ENCODE measurements at places on chromosomes 1 and 21.

GRCh38 chr1:103156966-103157365, 48.6 kb upstream of the COL11A1 start:
- no peak for DNase-seq

GRCh38 chr21:25334046-25334730, 273.1 kb downstream of the MRPL39 start:
- no peak for DNase-seq

DNA sequence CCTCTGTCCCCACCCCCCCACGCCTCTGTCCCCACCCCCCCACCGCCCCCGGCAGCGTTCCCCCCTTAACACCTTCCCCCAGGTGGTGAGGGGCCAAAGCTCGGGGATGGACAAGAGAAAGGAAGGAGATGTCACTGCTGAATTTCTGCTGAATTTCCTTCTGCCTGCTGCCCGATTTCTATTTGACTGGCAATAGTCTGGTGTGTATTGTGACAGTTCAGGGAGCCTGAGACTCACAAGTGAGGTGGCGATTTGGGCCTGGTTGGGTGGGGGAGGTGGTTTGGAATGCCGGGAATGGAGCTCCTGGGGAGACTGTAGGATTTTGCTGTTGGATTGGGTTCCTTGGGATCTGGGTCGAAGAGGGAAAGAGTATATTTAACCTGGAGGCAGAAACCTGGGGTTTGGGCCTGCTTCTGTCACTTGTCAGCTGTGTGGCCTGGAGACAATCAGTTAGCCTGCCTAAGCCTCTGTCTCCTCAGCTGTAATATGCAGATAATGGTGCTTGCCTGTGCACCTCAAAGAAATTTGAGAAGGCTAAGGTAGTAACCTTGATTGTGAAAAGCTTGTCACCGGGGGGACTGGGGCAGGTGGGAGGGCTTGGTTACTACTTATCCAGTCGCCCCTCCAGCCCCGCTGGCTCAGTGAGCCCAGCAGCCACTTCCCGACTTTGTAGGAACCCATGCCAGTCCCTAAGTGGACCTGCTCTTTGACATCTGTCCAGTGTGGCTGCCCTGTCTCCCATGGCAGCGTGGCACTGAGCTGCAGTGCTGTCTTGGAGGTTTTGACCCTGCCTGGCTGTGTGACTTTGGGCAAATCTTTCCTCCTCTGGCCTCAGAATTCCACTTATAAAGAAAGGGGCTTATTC, 7.7 kb upstream of the LMNA start:
- DNase-seq, result no peak

GRCh38 chr1:82755191-82755590, 954.5 kb downstream of the ADGRL2 start:
- no peak for DNase-seq

- no peak for DNase-seq
Measured at GRCh38 chr1:29497395-29498125, 261.2 kb downstream of the PTPRU start.

- no peak for DNase-seq
Measured at GRCh38 chr1:84855168-84855567, 37.8 kb downstream of the LPAR3 start.

GRCh38 chr1:205840146-205840923, 9.6 kb downstream of the PM20D1 start:
- DNase-seq, result no peak

- DNase-seq, result no peak
Measured at GRCh38 chr1:12009318-12009947, 9.9 kb upstream of the MIIP start.

- no peak for DNase-seq
Measured at GRCh38 chr1:7489586-7489985, 281.5 kb upstream of the VAMP3 start.

DNA sequence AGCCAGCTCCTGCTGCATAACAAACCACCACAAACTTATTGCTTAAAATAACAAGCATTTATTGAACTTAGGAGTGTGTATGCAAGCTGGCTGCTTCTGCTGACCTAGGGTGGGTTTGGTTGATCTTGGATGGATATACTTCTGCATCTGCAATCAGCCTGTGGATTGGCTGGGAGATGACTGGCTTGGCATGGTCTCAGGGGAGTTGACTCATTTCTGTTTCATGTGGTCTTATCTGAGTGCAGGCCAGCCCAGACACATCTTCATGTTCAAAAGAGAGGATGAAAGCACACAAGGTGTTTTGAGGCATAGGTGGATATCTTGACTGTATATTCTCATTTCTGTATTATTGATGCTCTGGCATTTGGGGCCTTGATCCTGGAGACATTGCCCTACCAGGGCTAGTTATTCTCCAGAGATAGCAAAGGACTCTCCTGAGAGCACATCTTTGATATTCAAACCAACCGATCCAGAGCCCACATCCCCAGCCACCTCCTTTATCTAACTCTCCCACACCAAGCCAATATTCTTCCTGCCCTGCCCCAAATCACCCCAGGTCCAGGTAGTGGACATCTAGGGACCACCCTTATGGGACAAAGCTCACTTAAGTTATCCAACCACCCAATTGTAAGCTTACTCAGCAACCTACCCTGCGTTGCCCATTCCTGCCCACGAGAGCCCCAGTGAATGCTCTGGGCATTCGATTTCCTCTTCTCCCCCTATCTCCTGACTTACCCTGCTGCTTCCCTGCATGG, 350.8 kb downstream of the PTPRU start:
- DNase-seq, result no peak

DNA sequence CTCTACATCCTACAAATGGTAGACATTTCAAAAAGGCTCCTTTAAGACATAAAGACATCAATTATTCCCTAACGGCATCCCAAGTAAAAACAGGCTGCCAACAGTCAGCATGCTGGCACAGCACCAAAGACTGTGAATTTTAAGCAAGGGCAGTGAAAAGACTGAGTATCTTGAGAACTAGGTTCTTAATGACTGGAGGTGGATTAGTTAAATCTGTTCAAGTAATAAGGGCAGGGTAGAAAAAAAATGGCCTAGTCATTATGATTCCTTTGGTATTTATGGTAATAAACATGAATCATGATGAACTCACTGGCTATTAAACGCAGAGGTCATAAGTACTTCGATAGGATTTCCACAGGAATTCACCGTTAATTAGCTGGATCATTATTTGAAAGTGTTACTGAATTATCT, 75.2 kb downstream of the KIFAP3 start:
- DNase-seq, result no peak

GRCh38 chr1:7940034-7940433, 605 bp downstream of the TNFRSF9 start:
- no peak for DNase-seq

GRCh38 chr21:44702973-44703730, 6.2 kb downstream of the KRTAP10-12 start:
- DNase-seq, result peak; percentile 4

- no peak for DNase-seq
Measured at GRCh38 chr21:42213082-42213774, 5.7 kb upstream of the ABCG1 start.

- no peak for DNase-seq
Measured at GRCh38 chr1:19208710-19209438, 1.2 kb downstream of the UBR4 start.

- DNase-seq, result no peak
Measured at GRCh38 chr21:35257413-35257812, 208.3 kb upstream of the RUNX1 start.

DNA sequence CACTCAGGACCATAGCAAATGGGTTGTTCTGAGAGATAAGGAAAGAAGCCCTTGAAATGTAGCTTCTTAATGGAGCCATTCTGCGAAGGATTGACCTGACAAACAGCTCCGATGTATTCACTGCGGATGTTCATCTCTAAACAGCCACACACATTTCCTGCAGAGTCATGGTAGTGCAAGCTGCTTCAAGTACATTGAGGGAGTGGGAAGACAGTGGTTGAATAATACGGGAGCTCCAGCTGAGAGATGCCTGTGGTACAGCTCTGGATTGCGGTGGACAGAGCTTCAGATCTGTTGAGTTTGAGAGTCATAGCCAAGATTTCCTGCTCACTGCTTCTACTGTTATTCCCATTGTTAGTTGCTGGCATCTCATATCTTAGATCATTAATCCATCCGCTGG, 86.6 kb downstream of the ZBTB18 start:
- DNase-seq, result no peak

- no peak for DNase-seq
Measured at GRCh38 chr1:15757575-15758342, 836 bp upstream of the FBLIM1 start.

- DNase-seq, result no peak
Measured at GRCh38 chr1:150552911-150553289, 3.7 kb downstream of the ADAMTSL4 start.

- DNase-seq, result peak; percentile 72
Measured at GRCh38 chr21:17671733-17672132, 59.0 kb upstream of the BTG3 start.

- peak; percentile 47 for DNase-seq
Measured at GRCh38 chr21:35294231-35294898, 245.3 kb upstream of the RUNX1 start.

DNA sequence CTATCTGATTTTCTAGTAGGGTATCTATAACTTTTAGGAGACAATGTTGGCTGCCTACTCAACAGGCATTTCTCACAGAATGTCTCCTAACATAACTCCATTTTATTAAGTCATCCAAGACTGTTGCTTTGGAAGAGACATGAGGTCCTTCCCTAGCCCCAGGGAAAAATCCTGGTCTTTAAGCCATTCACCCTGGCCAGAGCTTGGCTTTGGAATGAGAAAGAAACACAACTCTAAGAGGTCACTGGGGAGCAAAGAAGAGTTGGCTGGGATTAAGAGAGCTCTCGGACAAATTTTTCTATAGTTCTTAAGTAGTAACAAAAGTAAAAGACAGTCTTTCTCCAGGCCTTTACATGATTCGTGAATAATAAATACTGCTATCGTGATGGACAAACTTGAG, 57.9 kb downstream of the PCNX2 start:
- DNase-seq, result no peak

GRCh38 chr1:58785442-58786058, 1.7 kb upstream of the JUN start:
- peak; percentile 82 for DNase-seq

GRCh38 chr21:21963911-21964310, 965.7 kb downstream of the NCAM2 start:
- DNase-seq, result no peak

- DNase-seq, result no peak
Measured at GRCh38 chr1:7760245-7760644, 10.9 kb upstream of the VAMP3 start.

- no peak for DNase-seq
Measured at GRCh38 chr21:20902511-20902910, 95.7 kb upstream of the NCAM2 start.

Data from NCI-H774 (cell line).